ENCODE measurements at places on chromosomes 11 and 22.

- no peak for DNase-seq
Observed at GRCh38 chr11:32527261-32528175, 56.1 kb upstream of the EIF3M start.

GRCh38 chr11:86688398-86689179, 16.2 kb upstream of the ME3 start:
- DNase-seq: no peak

DNA sequence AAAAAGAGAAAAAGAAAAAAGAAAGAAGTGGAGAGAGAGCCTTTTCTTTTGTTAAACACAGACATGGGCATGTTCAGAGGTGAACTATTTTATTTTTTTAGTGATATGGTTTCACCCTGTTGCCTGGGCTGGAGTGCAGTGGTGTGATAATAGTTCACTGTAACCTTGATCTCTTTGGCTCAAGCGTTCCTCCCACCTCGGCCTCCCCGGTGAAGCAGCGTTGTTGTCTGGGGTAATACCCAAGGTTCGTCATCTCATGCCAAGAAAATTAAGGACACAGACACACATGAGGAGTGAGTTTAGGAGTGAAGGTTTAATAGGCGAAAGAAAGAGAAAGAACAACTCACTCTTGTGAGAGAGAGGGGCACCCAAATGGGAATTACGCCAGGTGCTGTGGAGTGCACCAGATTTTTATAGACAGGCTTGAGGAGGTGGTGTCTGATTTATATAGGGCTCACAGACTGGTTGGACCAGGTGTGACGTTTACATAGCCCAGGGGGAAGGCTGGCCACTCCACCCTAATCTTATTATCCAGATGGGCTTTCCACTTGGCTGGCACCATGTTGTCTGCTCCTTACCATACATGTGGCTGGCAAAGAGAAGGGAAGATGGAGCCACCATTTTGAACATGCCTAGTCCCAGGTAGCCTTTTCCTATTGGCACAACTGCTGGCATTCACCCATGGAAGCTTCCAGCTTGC, 42.3 kb downstream of the GRAMD1B start:
- DNase-seq: no peak

DNA sequence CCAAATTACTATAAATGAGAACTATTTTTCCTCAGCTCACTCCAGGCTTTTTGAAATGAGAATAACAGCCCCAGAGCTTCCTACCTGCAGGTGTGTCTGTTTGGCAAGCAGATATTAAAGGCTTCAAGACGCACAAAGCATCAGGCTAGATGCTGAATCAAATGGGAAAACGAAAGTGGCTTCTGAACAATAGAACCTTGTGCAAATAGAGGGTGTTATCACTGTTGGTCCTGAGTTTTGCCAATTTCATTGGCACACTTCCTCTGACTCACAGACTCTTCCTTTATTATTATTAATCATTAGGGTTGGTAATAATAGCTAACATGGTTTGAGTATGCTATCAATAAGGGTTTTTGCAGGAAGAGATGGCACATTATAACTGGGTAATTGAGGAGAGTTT, 13.4 kb downstream of the SYT13 start:
- DNase-seq: no peak

DNA sequence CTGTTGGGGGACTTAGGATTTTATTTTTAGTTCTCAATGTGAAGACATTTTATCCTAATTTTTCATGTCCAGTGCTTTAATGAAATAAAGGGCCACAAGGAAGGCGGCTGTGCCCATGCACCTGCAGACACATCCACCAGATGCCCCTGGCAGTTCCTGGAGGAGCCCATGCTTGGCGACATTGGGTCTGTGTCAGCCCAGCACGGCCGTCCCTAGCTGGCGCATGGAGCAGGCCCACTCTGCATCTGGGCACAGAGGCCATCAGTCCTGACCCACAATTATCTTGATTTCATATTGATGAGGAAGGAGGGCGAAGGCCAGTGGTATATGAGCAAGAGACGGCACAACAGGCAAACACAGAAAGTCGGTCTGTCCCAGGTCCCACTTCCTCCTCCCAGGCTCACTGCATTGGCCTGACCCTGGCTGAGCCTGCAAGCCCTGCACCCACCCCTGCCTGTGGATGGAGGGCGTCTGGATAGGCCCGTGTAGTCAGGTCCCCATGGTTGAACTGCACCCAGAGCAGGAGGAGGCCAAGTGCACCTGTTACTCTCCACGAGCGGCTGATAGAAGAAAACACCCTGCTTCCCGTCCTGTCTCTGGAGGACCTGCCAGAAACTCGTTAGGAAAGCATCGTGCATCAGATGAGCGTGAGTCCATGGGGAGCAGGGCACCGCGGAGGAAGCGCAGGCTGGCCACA, 296.9 kb downstream of the BRD1 start:
- DNase-seq: no peak

GRCh38 chr11:47331454-47332302, 20.8 kb downstream of the MYBPC3 start:
- DNase-seq: no peak

GRCh38 chr11:71255323-71255722, 2.9 kb upstream of the SHANK2 start:
- DNase-seq: no peak

GRCh38 chr11:103875855-103876510, 160.5 kb upstream of the DDI1 start:
- DNase-seq: no peak

GRCh38 chr22:46010207-46010867, 33.4 kb upstream of the WNT7B start:
- no peak for DNase-seq

GRCh38 chr11:122486793-122487495, 168.6 kb upstream of the UBASH3B start:
- no peak for DNase-seq

- no peak for DNase-seq
Observed at GRCh38 chr22:20431511-20432192, 6.0 kb downstream of the SCARF2 start.

GRCh38 chr11:124612045-124612444, 817 bp downstream of the PANX3 start:
- no peak for DNase-seq

DNA sequence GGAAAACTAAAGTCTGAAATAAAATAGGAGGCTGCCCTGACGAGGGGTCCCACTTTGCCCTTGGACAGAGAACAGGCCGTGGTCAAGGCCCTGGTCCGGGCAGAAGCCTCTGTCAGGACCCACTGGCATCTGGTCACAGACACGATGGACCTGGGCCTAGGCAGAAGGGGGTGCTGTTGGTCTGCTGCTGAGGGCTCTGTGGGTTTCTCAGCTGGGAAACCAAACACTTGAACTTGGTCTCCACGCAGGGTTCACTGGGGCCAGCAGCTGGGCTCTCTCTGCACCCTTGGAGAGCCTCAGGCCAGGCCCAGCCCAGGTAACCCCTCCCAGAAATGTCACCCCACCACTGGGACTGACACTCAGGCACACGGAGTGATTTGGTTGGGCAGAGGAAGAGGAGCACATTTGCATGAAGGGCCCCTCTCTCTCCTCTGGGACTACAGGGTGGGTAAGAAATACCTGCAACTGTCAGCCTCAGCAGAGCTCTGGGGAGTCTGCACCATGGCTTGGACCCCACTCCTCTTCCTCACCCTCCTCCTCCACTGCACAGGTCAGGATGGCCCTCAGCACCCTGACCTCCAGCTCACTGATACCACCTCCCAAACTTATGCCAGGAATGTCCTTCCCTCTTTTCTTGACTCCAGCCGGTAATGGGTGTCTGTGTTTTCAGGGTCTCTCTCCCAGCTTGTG, 48.1 kb upstream of the TOP3B start:
- DNase-seq: no peak

- no peak for DNase-seq
Observed at GRCh38 chr11:135027461-135027860, 615.4 kb upstream of the B3GAT1 start.

DNA sequence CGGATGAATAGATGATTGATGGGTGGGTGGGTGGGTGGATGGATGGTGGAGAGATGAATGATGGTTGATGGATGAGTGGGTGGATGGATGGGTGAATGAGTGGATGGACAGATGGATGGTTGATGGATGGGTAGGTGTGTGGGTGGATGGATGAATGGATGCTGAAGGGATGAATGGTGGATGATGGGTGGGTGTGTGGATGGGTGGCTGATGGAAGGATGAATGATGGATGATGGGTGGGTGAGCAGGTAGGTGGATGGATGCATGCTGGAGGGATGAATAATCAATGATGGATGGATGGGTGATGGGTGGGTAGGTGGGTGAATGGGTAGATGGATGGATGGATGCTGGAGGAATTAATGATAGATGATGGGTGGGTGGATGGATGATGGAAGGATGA, 40.5 kb downstream of the ANO1 start:
- no peak for DNase-seq

GRCh38 chr11:125343718-125344131, 152.3 kb downstream of the FEZ1 start:
- DNase-seq: no peak

GRCh38 chr11:64851831-64852351, 7.4 kb upstream of the CDC42BPG start:
- DNase-seq: no peak

- no peak for DNase-seq
Observed at GRCh38 chr11:65394125-65394536, 7.7 kb downstream of the FRMD8 start.

- DNase-seq: no peak
Observed at GRCh38 chr22:49963647-49964026, 3.1 kb downstream of the PIM3 start.

DNA sequence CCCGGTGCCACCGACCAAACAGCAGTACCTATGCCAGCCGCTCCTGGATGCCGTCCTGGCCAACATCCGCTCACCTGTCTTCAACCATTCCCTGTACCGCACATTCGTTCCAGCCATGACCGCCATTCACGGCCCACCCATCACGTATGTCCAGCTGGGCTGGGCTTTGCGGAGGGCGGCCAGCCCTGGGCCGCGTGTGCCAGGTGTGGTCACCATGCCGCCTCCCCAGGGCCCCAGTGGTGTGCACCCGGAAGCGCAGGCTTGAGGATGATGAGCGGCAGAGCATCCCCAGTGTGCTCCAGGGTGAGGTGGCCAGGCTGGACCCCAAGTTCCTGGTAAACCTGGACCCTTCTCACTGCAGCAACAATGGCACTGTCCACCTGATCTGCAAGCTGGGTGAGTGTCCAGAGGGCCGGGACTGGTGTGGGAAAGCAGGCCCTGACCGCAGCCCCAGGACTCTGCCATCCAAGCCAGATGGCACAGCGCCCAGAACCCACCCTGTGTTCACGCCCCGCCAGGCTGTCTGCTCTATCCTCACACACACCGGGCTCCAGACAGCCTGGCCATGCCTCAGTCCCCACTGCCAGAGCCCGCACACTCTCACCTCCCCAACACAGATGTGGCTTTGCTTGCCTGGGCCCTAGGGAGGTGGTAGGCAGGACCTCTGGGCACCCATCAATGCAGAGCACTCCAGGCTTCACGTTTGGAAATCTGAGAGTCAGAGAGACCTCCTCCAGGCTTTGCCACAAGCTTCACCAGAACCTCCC, 77.6 kb downstream of the MED15 start:
- no peak for DNase-seq

DNA sequence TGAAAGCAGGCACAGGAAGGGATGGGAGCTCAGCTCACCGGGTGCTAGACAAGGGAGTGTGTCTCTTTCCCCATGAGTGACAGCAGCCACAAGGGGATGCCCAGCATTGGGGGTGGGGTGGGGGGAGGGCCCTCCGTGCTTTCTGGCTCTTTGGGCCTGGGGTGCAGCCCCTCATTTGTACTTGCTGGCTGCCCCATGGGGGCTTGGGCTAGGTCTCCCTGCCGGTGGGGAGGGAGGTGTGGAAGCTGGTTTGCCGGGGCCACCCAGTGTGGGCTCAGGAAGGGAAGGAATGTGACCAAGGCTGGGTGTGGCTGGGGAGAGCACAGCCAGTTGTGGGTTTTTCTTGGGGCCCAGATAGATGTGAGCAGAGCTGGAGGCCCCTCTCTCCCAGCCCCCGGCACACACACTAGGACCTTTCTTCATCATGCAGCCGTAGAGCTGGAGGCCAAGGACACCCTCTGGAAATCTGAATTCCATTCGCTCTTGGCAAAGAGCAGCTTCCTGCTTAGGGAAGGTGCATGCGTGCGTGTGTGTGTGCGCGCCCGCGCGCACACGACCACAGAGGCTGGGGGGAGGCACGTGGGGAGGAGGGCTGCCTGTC, 25.8 kb downstream of the KCNQ1OT1 start:
- DNase-seq: no peak

GRCh38 chr11:94647926-94648325, 80.8 kb downstream of the PIWIL4 start:
- DNase-seq: no peak

DNA sequence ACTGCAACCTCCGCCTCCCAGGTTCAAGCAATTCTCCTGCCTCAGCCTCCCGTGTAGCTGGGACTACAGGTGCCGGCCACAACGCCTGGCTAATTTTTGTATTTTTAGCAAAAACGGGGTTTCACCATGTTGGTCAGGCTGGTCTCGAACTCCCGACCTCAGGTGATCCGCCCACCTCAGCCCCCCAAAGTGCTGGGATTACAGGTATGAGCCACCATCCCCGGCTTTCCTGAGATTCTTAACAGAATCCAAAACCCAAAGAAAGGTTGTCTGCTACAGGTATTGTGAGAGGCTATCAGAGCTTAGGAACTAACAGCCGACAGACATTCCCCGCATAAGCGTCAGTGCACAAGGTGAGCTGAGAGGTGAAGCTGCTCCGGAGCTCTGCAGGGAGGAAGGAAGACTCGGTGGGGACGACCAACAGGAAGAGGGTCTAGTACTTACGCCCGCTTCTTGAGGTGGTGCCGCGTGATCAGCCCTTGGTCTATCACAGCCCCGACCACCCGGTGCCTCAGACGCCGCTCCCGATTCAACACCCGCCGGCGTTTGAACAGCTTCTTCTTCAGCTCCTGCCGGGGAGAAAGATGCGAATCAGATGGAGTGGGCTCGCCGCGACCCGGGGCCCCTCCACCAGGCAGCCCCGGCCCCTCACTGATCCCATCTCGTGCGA, 470 bp downstream of the C11orf98 start:
- DNase-seq: peak; percentile 25

GRCh38 chr22:30400159-30400558, 3.3 kb downstream of the SEC14L2 start:
- DNase-seq: no peak

GRCh38 chr11:36441610-36442208, 68.4 kb downstream of the TRAF6 start:
- DNase-seq: no peak

GRCh38 chr22:45842291-45842991, 134.5 kb downstream of the WNT7B start:
- no peak for DNase-seq

DNA sequence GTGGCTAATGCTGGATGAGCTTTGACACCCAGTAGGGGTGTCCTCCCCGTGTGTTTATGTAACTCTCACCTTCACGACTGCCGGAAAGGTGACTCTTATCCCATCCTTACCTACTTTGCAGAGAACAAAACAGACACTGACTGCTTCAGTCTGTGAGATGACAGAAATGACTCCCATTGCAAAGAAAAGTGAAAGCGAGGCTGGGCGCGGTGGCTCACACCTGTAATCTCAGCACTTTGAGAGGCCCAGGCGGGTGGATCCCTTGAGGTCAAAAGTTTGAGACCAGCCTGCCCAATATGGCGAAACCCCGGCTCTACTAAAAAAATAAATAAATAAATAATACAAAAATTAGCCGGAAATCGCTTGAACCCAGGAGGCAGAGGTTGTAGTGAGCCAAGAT, 106.4 kb upstream of the ANO1 start:
- DNase-seq: no peak
